Adrenal gland (tissue), 19 donors: ENCODE measurements at places on chromosomes 1 and 21.

DNA sequence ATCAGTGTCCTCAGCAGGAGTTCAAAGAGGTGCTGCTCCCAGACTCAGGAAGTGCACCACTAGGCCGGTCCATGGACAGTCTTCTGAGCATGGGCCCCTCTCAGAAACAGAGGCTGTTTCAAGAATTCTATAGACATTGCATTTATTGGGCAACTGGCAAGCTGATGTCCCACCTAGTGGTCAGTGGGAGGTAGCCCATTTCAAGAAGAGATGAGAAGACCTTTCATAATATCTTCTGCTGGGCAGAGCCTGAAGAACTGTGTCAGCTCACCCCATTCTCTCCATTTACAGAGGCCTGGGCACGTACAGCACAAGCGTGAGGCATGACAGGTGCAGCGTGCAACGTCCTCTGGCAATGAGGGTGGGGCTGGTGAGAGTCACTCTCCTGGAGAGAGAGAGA is 216.0 kb downstream of the DYRK1A start:
- DNase-seq, result peak; percentile 36

DNA sequence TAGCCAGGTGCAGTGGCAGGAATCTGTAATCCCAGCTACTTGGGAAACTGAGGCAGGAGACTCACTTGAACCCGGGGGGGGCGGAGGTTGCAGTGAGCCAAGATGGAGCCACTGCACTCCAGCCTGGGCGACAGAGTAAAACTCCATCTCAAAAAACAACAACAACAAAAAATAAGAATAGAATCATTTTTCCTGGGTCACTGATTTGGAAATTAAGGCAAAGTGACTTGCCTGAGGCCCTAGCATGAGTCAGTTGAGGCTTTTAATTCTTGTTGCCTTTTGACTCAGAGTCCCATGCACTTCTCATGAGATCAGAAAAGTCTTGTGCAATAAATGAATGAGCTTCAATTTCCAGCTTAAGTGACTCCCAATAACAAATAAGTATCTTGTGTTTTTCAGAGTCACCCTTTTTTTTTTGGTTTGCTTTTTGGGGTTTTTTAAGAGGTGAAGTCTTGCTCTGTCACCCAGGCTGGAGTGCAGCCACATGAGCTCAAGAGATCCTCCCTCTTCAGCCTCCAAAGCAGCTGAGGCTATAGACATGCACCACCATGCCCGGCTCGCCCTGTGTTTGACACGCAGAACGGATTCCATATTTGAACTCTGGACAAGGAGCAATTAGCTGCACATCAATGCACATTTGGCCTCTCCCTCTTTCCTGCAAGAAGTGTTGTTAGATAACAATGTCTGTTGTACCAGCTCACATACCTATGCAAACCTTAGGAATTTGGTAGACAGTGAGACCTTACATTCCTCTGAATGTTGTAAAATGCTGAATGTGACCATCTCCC is 3.4 kb upstream of the PLEKHM2 start:
- no peak for DNase-seq

GRCh38 chr1:180228648-180229482 is 1.2 kb upstream of the LHX4 start:
- no peak for DNase-seq

DNA sequence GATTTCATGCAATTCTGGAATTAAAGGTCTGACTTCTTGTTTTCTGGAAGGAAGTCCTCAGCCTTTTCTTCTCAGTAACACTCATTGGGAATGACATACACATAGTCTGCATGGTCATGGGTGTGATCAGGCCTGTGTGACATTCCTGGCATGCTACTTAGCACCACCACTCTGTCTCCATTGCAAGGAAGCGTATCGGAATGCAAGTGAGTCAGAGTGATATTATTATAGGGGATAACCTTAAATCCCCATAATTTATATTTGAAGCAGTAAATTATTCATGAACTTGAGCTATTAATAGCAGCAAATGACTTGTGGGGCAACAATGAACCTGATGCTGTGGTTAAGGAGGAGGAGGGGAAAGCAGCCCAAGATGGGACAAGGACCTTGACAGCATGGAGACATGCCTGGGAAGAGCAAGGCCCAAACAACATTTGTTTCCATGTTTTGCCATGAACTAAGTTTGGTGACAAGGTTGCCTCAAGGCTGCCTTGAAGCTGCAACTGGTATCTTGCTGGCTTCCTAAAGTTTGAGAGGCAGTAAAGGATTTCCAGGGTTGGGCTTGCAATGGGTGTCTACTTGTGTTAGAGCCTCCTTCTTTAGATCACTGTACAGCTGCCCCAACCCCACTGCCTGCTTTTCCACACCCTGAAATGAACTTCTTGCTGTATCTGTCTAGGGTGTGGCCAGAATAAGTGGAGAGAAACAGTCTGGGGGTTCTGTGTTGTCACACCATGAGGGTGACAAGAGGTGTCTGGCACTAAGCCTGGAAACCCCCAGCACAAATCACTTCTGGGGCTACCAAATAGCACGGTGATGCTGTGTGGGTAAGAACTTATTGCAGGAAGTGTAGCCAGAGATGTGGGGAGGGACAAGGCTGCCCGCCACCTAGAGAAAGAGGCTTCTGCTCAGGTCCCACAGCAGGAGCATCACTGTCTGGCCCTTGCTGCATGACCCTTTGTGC is 4.6 kb downstream of the MAB21L3 start:
- DNase-seq, result no peak

DNA sequence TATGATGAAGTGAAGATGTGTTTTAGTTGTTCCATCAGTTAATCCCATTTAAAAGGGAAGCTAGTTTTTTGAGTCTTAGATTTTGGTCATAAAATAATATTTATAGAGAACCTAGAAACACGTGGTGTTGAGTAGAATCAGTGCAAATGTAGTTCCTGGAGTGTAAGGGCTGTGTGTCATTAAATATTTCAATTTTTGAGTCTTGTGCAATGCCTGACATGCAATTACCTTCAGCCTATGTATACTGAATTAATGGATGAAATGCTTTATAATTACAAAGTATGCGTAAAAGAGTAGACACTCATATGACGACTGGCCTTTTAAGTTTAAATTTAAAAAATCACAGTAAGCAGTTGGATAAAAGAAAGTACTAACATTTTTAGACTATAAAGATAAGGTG is 75.0 kb downstream of the NEK7 start:
- DNase-seq, result no peak

- no peak for DNase-seq
Observed at GRCh38 chr1:12760256-12760795, 13.2 kb upstream of the PRAMEF12 start.

DNA sequence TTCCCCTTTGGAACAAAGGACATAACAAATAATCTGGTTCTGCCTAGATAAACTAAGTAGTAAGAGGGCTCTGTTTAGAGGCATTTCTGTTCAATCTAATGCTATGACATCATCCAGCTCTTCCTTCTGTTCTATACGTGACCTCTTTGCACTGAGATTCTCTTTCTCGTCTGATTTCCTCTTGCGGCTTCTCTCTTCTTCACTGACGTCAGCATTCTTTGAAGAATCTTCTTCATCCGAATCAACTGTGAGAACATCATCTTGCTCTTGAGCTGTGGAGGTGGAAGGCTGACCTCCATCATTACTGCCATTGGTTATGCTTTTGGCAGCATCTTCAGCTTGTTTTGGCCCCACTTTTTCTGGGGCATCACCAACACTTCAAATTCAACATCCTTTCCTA is 130.4 kb downstream of the HS2ST1 start:
- no peak for DNase-seq

DNA sequence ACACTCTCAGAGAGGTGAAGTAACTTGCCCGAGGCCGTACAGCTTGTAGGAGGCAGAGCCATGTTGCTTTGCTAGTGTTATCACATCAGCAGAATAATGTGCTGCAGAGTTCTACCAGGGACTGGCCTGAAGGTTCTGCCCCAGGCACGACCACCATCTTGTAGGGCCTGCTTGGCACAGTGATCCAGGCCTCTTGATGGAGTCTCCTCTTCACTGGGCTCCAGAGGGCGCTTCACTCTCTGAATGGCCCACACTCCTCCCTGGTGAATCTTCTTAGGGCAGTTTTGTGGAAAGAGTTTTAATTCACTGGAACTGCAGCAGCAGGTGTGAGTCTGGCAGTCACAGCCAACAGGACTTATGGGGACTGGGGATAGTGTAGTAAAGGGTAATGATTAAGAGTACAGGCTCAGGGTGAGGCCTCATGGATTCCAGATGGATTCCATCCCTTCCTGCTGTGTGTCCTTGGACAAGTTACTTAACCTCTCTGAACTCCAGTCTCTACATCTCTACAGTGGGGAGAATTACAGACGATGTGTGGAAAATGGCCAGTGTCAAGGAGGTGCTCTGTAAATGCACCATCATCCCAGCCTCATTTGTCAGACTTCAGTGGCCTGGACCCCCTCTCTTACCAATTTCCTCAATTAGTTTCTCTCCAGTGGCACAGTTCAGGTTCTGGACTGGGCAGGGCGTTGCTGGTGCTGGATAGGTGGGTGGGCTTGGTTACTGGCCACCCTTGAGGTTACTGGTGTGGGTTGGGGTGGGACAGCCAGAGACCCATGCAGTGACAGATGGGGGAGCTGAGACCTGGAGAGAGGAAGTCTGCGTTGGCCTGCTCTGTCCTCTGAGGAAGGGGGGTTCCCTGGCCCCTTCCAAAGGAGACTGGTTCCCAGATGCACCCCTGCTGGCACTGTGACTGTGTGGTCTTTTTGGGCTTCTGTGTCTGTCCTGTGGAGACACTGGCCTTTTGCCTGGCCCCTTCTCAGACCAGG is 45.9 kb upstream of the CSF3R start:
- DNase-seq, result no peak

DNA sequence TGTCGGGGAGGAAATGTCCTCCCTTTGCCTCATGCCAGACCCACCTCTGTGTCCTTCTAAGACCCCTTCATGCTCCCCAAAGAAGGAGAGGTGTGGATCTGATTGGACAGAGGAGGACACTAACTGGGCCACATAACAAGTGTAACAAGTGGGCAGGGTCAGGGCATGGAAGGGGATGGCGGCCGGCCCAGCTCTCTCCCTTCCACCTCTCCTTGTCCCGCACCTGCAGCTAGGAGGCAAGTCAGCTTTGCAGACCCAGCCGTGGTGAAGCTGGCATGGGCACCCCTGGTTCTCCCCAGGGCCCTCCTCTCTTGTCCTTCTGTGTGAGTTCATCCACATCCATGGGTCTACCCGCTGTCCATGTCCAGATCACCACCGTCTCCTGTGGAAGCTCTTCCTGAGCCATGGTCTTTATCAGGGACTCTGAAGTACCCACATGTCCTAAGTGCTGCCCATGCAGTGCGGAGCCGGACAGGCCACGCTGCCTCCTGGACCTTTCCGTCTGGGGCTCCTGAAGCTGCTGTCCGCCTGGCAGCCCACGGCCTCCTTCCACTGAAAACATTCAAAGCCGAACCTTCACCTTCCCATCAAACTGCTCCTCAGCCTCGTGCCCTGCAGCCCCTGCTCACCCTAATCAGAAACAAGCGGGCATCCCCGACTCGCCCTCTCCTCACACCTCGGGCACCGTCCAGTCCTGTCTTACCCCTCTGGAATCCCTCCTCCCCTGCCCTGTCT is 460.5 kb downstream of the PTPRU start:
- no peak for DNase-seq

DNA sequence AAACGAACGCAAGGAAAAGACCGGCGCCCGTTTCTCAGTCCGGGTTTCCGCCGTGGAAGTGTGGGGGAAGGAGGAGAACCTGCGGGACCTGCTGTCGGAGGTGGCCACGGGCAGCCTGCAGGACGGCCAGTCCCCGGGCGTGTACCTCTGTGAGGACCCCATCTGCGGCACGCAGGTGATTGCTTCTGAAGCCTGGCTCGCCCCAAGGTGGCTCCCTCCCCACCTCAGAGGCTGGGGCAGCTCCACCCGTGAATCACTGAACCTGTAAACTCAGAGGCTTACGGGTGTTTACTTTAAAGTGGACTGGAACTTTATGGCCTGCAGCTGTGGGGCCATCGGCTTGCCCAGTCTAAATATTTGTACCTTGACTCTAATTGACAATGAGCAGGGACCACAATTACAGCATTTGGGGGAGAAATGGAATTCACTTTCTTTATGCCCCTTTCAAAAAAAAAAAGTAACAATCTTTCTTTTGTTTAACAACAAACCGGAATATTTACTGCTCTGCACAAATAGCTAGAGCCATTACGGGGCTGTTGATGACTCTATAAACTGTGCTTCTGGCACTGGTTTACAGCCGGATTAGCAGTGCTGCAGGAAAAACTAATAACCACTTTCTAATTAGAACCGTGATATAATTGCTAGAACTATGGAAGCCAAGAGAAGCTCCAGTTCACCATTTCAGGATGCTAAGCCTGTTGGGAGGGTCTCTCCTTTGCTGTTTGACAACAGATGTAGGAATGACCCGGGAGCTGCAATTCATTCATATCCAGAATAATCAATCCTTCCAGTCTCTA is 454.8 kb downstream of the KIF26B start:
- DNase-seq, result no peak

DNA sequence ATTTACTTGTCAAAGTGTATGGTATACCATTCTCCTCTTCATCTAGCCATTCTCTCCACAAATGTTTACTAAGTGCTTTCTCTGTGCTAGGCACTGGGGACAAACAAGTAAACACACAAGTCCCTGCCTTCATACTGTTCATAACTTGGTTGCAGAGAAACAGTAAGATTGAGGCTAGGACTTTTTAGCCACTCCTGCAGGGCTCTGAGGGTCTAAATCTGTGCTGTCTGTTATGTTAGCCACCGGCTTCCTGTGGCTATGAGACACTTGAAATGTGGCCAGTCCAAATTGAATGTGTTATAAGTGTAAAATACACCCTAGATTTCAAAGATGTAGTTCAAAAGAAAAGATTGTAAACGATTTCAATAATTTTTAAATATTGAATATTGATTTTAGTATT is 50.2 kb downstream of the AZIN2 start:
- no peak for DNase-seq

GRCh38 chr1:3772715-3773571 is at the start of gene SMIM1:
TSS of gene SMIM1 (plus strand) at chr1:3772749. CDS start at chr1:3775374, 2,625 bp downstream.
- no peak for DNase-seq

GRCh38 chr1:202565890-202566602 is 144.2 kb downstream of the SYT2 start:
- no peak for DNase-seq

DNA sequence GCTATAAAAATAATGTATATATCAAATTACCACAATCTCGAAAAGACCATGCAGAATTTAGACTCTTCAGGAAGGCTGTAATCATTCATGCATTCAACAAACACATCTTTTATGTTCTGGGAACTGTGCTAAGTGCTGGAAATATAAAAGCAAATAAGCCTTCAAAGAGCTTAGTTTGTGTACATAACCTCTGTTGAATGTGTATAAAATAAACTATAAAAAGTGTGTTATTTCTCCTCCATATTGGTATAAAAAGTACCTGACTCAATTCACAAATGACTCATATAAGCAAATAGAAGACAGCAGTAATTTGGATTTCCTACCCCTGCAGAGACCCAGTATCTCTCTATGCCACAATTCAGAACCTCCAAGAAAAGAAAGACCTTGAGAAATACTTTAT is 36.8 kb downstream of the RAB3GAP2 start:
- no peak for DNase-seq
